NCI-H345 (cell line): ENCODE measurements at places on chromosomes 4 and X.

DNA sequence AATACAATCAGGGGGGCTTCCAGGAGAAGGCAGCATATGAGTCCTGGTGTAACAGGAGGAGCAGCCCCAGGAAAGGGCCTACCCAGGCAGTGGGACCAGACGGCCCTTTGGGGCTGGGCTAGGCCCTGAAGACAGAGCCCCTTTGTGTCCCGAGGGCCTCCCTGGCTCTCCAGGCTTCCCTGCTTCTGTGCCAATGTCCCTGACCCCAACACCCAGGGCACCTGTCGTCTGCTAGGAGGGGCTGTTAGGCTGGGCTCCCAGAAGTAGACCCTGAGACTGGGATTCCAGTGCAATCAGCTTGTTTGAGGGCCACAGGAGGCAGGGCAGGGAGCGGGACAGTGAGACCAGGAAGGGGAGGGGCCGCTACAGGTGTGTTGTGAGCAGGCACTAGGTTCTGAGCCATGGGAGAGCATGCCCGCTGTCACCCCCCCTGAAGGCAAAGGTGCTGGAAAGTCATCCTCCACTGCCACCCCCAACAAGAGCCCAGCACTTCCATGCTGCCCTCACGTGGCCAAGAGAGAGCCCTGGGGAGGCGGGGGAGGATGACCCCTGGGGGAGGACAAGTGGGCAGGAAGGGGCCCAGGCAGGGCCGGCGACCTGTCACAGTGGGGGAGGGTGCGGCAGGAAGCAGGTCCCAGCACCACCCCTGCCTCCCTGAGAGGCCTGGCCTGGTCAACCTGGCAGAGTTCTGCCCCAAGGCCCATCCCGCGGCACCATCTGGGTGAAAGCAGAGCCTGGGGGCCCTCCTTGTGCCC is 64.8 kb downstream of the ADRA2C start:
- DNase-seq: no peak

GRCh38 chrX:101347859-101348451 is 587 bp downstream of the TIMM8A start:
- no peak for DNase-seq

DNA sequence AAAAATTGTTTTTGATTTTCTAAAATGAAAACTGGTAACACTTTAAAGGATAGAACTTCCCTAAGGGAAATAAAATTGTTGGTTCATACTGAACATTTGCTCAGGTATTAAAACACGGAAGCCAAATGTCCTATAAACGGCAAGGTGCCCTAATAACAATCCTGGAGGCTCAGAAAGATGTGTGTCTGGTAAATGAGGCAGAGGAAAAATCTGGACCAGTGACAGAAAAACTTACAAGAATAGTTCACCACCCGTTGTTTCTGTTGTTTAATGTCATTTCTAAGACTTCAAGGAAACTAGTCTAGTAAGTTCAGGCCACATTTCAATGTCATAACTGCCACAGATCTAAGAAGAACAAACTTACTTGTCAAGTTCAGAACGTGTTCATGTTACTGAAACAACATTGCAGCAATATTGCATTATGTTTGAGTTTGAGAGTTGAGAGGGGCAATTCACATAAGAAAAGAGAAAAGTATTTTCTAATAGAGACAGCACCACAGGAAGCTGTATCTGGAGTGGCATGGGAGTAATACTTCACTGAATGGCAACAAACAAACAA is 476.6 kb downstream of the GRXCR1 start:
- DNase-seq: no peak

DNA sequence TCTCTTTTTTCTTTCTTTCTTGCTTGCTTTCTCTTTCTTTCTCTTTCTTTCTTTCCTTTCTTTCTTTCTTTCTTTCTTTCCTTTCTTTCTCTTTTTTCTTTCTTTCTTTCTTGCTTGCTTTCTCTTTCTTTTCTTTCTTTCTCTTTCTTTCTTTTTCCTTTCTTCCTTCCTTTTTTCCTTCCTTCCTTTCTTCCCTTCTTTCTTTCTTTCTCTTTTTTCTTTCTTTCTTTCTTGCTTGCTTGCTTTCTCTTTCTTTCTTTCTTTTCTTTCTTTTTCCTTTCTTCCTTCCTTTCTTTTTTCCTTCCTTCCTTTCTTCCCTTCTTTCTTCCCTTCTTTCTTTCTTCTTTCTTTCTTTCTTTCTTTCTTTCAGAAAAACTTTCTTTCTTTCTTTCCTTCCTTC is 108.1 kb upstream of the SHOX start:
- no peak for DNase-seq

- no peak for DNase-seq
Measured at GRCh38 chrX:10450229-10450958, 170.0 kb downstream of the MID1 start.

DNA sequence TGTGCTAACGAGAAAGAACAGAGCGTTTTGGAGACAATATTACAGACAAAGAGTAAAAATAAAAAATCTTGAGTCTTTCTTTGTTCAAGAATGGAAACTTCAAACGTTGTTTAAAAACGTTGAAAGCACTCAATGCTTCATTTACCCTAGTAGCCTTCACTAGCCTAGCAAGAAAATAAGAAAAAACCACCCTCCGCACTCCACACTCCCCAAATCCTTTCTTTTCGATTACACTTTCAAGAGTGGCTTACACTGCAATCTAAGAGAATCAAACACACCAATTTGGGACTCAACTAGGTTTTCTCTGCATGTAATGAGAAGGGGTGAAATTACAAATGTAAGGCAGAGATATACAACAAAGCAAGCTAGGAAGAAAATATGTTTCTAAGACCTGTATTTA is 4.7 kb downstream of the TMSB4X start:
- no peak for DNase-seq

- no peak for DNase-seq
Measured at GRCh38 chr4:98519268-98519977, 139.0 kb downstream of the TSPAN5 start.

GRCh38 chr4:20529691-20530090 is 170.6 kb upstream of the PACRGL start:
- DNase-seq: no peak

- no peak for DNase-seq
Measured at GRCh38 chr4:113619526-113619925, 142.0 kb downstream of the CAMK2D start.

DNA sequence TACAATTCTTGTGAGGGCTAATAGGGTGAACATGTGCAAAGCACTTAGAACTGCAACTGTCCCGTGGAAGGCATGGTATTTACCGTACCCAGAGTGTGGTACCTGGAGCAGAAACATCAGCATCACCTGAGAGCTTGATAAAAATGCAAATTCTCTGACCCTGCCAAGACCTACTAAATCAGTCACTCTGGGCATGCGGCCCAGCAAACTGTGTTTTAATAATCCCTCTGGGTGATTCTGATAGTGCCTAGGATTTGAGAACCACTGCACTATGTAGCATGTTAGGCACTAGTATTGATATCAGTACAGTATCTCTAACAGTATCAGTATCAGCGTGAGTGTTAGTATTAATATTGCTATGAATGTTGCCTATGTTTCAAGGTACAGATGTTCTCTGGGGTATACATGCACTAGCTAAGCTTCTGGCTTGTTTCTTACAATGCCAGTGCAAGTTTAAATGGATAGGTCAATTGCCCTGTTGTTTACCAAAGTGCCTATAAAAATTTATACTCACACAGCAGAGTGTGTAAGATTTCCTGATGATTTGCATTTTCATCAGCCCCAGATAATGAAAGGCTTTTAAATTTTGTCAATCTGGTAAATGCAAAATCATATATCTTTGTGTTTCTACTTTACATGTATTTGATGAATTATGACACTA is 354.0 kb downstream of the HS3ST1 start:
- no peak for DNase-seq

DNA sequence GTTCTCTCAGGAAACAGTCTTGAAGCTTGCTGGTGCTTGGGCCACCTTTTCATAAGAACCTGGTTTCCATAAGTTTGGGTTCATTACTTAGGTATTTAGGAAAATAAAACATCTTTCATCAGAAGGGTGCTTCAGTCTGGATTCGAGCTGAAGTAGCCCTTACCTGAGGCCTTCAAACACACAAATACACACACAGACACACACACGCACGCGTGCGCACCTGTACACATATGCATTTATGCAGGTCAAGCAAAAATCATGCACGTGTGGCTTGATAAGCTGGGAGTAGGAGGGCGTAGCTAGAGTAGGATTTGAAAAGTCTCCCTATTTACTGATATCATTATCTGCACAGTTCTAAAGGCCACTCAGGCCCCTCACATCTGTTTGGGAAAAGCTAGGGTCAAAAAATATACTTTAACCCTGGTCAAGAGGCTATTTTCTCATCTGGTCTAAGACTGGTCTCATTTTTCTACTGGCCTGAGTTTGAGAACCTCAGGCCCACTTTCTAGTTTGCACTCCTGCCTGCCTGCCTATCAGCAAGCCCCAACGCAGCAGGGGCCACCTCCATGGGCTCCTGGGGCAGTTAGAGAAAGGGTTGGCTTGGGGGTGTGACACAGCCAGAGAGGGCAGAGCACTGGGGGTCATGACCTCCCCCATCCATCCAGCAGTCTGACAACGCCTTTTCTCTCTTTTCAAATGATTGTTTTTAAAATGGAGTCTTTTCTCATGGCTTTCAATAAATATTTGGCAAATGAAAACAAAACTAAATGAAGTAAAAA is 64.3 kb downstream of the RASL11B start:
- no peak for DNase-seq

GRCh38 chrX:139052461-139052860 is 340.9 kb upstream of the FGF13 start:
- no peak for DNase-seq

DNA sequence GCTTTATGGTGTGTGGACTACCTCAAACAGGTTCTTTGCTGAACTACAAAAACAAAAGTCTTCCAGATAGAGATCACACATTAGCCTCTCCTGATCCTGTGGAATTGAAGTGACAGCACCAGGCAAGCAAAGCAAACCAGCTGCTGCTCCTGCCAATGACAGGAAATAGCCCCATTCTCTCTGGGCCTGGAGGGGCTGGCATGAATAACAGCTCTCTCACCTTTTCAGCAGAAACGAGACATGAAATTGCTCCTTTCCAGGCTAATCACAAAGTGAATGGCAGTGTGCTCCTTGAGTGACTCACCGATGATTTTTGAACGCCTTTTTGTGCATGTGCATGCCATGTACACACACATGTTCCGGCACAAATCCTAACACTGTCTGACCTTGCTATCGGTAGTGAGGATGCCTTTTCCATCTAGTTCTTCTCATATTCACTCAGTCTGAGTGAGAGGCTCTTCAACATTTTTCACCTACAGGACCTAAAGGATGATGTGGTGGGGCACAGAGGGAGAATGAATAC is 24.4 kb downstream of the MFAP3L start:
- peak; percentile 10 for DNase-seq

DNA sequence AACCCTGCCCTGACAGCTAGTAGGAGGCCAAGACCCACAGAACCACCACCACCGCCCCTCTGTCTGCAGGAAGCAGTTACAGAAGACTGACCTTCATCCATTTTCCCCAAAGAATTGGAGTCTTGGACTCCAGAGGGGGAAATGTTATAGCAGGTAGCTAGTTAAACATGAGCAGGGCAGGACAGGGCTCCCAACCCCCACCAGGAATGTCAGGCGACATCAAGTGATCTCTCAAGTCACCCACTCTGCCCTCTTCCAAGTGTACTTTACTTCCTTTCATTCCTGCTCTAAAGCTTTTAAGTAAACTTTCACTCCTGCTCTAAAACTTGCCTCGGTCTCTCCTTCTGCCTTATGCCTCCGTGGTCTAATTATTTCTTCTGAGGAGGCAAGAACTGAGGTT is 17.1 kb upstream of the AADAT start:
- DNase-seq: no peak

DNA sequence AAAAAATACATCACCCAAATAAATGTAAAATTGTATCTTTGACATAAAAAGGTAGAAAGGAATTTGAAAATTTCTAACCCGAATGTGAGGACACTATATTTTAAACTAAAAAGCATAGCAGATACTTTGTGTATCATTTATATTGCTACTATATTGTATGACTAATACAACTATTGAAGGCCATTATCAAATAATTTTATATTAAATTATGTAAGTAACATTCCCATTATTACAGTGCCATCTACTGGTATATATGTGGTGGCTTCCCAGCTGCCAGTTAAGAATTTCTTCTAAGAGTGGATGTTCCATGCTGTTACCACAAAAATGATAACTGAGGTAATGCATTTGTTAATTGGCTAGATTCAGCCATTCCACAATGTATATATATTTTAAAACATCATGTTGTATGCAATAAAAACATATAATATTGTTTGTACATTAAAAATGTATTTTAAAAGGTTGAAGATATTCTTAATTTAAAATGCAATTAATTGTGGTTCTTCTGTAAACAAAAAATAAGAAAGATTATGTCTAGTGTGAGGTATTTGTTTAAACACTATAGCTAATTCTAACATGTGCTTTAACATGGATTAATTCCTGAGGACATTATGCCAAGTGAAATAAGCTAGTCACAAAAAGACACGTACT is 65.3 kb downstream of the EGF start:
- DNase-seq: peak; percentile 3

- no peak for DNase-seq
Measured at GRCh38 chr4:156642161-156642560, 329.4 kb downstream of the PDGFC start.

DNA sequence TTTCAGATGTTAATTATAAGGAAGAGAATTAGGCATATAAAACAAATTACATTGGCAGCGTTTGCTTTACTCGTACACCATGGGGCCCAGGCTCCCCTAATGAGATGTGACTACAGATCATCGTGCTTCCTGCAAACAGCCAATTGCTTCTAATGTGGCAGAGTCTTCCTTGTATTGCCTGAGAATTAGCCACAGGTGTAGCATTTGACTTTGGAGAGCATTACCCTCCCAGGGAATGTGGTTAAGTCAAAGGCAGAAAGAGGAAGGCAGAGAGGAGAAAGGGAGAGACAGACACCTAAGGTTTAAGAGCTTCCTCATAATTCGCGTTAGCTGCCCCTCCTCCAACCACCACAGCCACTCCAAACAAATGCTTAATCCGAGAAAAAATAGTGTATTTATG is 97.0 kb downstream of the MID1IP1 start:
- DNase-seq: no peak

DNA sequence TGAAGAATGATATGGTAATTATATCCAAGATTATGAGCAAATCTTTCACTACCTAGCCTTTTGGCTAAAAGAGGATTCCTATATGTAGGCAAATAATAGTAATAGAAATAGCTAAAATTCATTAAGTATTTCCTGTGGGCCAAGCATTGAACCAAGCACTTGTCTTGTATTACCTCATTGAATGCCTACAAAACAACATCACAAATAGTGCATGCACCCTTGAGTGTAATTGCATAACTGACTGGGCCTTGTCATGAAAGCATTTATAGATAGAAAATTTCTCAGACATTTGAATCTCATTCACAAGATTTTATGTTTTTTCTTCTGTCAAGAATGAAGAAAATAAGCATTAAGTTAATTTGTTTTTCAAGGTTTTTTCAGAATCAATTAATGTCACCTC is 3.9 kb upstream of the HPGDS start:
- no peak for DNase-seq

DNA sequence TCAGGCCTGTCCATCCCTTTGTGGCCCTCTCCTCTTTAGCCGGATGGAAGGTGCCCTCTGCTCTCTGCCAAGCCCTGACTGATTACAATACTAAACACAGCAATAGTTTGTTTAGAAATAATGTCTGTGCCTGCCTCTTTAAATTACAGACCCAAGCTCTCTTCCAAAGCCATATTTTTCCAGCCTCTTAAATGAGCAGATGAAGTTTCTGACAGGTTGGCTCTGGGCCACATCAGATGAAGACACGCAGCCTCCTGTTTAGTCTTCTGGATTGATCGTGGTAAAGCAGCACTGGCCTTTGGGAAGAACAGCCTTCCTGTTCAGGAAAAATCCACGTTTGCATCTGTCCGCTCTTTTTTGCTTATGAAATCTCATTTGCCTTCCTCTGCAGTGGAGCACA is 133.6 kb downstream of the CPE start:
- no peak for DNase-seq

GRCh38 chrX:12423346-12423745 is 285.1 kb downstream of the FRMPD4 start:
- DNase-seq: no peak
